ENCODE measurements at places on chromosomes 7 and 10.

DNA sequence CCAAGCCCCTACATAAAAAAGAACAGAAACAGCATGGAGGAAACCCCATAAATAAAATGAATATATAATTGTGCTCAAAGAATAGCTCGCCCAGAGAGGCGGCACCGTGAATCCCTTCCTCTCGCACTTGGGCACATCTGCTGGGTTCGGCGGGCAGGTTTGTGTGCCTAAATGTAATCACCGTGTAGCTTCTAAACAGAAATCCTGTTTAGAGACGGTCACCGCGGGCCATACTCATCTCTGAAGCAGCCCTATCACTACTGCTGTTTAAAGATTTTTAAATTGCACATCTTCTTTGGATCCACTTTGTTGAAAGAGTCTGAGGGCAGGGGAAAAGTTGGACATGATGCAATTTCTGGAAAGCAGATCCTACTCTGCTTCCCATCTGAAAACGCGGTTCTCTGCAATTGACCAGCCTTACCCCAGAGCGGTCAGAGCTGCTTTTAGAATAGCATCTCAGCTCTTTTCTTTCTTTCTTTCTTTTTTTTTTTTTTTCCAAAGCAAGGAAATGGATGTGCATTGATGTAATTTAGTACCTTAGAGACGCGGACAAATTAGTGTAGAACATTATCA lies 6.4 kb downstream of the DRGX start:
- no peak for DNase-seq

- no peak for DNase-seq
Observed at GRCh38 chr10:129371541-129371940, 95.5 kb upstream of the MGMT start.

- DNase-seq: no peak
Observed at GRCh38 chr7:41702635-41703371, at the start of gene INHBA. Gene INHBA (minus strand): TSS chr7:41703090. CDS start chr7:41700374, 2,716 bp downstream.

DNA sequence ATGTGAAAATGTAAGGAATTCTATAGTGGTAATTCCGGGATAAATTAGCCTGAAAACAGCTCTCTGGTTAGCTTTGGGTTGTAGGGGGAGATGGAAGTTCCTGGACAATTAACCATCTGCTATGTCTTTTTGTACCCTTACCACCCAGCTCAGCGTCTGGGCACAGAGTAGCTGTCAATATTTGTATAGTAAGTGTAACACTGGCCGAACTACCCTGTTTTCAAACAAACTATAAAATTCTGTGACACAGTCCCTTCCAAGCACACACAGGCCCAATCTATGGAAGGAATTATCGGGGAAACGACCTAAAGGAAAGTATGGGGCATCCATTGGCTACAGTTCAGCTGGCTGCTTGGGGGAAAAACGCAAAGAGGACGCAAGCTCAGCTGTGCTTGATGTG lies 869 bp upstream of the LHFPL3 start:
- DNase-seq: no peak

- no peak for DNase-seq
Observed at GRCh38 chr7:104252409-104253134, 44.8 kb upstream of the ORC5 start.

- no peak for DNase-seq
Observed at GRCh38 chr7:151930695-151931094, 25.6 kb upstream of the GALNTL5 start.

GRCh38 chr7:103031781-103032180 lies 42.8 kb downstream of the FBXL13 start:
- no peak for DNase-seq

- no peak for DNase-seq
Observed at GRCh38 chr10:75137533-75138438, 26.3 kb downstream of the SAMD8 start.

DNA sequence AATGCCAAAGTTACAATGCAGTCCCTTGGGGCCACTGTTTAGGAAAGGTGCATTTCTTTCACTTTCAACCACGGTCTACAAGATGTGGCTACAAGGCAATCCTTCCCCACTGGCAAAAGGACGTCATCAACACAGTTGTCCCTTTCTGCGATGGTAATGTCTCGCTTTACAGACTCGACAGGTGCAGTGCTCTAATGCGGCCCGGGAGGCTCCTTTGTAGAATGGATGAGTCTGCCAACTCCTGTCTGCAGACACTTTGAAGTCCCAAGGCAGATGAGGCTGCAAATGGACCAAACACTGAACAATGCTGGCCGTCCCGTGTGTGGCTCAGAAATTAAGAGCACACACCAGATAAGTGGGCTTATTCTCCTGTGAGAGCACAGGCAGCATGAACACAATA lies 133.7 kb downstream of the PIP4K2A start:
- DNase-seq: no peak

DNA sequence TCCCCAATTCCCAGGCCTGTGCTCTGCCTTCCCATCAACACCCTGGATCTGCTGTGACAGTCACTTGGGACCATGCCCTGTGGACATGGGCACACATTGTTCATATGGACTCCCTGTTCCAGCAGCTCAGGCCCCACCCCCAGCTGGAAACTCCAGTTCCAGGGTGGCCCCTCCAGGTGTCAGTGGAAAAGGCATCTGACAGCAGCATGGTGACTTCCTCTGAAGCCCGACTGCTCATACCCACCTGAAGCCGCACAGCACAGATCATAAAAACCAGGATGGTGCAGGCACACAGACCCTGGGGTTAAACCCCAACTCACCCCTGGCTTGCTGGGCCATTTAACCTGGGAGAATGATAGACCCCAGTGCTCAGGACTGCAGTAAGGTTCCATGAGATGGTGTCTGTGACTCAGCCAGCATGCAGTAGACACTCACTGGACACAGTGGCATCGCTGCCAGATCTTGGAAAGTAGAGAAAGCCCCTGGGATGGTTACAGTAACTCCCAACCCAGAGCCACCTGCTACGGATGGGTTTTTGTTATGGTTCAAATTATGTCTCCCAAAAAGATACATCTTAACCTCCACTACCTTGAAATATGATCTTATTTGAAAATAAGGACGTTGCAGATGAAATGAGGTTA lies 72.6 kb upstream of the NANOS1 start:
- DNase-seq: no peak

GRCh38 chr7:33062023-33062781 lies at the start of gene NT5C3A:
Gene NT5C3A (minus strand): TSS chr7:33062776. CDS start chr7:33062705, 71 bp downstream.
- DNase-seq: no peak

- no peak for DNase-seq
Observed at GRCh38 chr7:115435178-115435577, 513.3 kb downstream of the MDFIC start.

DNA sequence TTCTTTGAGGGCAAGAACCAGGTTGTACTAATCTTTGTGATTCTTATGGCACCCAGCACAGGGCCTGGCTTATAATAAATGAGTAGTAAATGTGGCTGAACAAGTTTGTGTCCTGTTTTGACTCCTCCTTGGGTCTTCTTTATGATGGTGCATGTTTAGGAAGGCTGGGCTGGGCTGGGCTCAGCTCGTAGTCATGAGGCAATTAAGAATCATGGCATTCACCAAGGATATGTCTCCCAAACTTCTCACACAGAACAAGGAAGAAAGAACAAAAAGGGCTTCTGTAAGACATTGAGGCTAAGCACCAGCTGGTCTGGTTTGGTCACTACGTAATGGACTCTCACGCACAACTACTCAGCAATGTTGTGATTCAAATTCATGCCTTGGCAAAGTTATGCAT lies 30.5 kb upstream of the YAE1 start:
- DNase-seq: no peak

GRCh38 chr10:74067373-74068352 lies 69.7 kb downstream of the VCL start:
- no peak for DNase-seq

GRCh38 chr7:116863936-116864500 lies 1.6 kb downstream of the CAPZA2 start:
- no peak for DNase-seq

GRCh38 chr7:122383934-122384333 lies 79.4 kb upstream of the FEZF1 start:
- no peak for DNase-seq

DNA sequence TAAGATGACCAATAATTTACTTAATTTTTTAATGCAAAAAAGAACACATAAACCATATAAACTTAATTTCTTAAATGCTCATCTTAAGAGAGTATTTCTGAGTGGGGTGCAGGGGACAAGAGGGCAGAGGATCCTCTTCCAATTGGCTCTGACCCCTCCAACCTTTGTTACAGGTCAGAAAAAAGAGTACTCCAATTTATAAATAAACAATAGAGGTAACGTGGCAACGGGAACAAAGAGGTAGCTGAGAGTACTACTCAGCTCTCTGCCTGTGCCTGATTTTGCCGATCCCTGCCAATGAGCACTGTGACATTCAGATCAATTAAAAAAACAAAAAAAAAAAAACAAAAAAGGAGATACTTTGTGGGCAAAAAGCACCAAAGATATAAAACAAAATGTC lies 307.9 kb downstream of the PARD3 start:
- no peak for DNase-seq

- no peak for DNase-seq
Observed at GRCh38 chr7:117610396-117610795, 130.6 kb downstream of the CFTR start.

- DNase-seq: no peak
Observed at GRCh38 chr7:41334071-41334862, 368.6 kb downstream of the INHBA start.

DNA sequence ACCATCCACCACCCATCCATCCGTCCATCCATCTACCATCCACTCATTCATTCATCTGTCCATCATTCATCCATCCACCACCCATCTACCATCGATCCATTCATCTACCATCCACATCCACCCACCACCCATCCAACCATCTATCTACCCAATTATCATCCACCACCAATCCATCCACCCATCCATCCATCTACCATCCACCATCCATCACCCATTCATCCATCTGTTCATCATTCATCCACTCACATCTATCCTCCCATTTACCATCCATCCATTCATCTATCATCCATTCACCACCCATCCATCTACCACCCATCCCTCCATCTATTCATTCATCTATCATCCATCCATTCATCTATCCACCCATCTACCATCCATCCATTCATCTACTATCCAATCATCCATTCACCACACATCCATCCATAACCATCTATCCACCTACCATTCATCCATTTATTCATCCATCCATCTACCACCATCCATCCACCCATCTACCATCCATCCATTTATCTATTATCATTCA lies 188.8 kb downstream of the JCAD start:
- DNase-seq: no peak

- no peak for DNase-seq
Observed at GRCh38 chr7:152145853-152146466, 120.5 kb downstream of the GALNT11 start.

DNA sequence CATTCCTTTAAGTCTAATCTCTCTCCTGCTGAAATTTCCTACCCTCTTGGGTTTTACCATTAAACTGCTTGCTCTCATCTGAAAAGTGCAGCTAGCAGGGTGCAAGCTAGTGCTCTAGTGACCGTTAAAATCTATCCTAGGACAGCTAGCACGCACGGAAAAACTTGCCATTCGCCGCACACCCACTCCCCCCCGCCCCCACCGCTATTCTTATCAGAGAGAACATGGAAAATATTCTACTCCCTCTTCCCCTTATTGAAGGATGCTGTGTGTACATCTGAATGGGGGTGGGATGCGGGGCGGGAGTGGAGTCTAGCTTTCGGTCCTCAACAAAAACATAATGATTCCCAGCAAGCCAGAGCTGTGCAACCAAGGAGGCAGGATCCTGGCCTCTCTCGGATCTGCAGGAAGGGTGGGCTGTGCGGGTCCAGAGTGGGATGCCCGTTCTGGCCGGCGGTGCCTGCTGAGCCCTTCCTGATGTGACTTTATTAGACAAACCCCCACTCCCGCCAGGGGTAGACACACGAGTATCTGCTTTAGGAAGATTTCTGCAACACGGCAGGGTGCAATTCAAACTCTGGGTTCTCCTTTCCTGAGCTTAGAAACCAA lies 1.1 kb upstream of the ADRA2A start:
- DNase-seq: no peak

- no peak for DNase-seq
Observed at GRCh38 chr7:81515009-81515408, 254.8 kb downstream of the HGF start.

All from omental fat pad (tissue), 4 donors.